ENCODE measurements at places on chromosomes 11 and 22. TPM values are rescaled to one million over a fixed set of nuclear protein-coding genes. Genes with fewer than 3 reads are reported as not detected.

DNA sequence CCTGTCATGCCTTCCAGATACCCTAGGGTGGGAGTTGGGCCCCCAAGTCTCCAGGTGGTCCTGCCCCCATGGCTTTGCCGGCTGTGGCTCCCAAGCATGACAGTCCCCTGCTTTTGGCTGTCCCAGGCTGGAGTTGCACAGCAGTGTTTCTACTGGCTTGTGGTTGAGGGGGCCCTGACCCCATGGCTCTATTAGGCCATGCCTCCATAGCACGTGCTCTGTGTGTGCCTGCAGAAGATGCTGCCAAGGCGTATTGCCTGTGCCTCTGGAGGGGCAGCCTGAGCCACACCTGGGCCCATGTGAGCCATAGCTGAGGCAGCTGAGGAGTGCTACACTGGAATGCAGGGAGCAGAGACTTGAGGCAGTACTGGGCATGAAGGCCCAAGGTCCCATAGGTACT is 25.4 kb upstream of the CD81 start:
- no peak for DNase-seq

GRCh38 chr11:19829109-19829837 is 116.6 kb downstream of the NAV2 start:
- DNase-seq = no peak

DNA sequence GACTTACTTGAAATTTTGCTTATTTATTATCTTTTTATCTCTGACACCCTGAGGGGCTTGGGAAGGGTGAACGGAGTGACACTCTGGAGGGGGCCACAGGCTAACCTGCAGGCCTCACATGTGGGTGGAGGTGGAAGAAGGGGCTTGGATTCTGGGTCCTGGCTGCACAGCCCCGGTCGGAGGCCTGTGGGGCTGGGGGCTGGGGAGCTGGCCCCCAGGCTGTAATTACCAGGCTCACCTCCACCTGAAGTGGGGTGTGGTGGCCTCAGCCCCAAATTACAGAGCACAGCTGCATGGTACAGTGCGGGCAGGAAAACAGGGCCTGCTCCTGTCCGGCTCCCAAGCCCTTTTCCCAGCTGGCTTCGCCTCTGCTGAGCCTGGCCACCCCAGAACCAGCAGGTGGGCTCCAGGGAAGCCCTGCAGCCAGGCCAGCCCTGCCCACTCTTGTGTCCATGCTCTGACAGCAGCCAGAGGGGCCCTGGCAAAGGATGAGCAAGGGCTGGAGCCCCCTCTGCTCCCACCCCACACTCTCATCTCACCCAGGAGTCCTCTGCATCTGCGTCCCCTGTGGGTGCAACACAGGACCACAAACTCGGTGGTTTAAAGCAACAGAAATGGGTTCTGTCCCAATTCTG is 48.0 kb downstream of the IGF2 start:
- DNase-seq = no peak

APOL4 gene
- 10.9 TPM for polyA plus RNA-seq

Data from left kidney (tissue), 8 donors.